Osteoblast (primary cell): ENCODE measurements at places on chromosomes 4 and X. TPM values are rescaled to one million over a fixed set of nuclear protein-coding genes. Genes with fewer than 3 reads are reported as not detected.

DNA sequence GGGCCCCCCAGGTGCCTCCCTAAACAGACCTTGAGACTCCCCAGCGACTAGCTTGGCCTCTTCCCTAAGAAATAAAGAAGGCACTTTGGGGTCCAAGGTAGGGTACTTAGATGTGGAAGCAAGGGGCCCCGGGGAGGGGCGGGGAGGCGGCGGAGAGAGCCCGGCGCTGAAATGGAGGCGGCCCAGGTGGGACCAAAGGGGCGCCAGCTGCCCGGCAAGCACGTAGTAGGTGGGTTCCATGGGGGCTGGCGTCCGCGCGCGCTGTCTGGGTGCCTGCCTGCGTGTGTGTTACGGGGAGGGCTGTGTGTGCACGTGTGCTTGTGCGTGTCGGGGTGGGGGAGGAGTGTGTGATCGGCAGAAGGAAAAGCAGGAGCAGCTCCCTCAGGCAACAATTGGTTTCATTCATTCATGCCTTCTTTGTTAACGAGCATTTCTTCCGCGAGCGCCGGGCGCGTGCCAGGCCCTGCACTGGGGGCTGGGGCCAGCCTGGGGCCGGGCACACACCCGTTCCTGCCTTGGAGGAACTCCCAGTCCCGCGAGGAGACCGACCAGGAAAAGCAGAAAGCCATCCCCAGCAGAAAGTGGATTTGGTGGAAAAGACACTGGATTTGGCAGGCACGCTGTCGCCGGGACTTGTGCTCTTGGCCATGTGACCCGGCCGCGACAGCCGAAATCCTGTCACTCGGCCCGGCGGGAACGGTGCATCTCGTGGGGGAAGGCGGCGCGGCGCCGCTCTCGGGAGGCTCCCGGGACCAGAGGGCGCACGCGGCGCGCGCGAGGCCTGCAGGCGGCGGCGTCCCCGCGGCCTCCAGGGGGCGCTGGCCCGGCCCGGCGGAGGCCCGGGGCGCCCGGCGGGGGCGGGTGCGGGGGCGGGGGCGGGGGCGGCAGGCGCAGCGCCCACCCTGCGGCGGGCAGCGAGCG lies 3.3 kb upstream of the DUSP9 start:
- DNase-seq = peak; percentile 94

GRCh38 chr4:5086535-5086934 lies 35.3 kb downstream of the STK32B start:
- DNase-seq = no peak

- no peak for DNase-seq
Observed at GRCh38 chrX:86178906-86179305, 30.7 kb downstream of the DACH2 start.

GRCh38 chr4:33948921-33949320 lies 2295.4 kb downstream of the ARAP2 start:
- DNase-seq = no peak

- peak; percentile 80 for DNase-seq
Observed at GRCh38 chr4:101790521-101791181, at the start of gene BANK1. Gene BANK1 (plus strand): TSS chr4:101790730. CDS start chr4:101790881, 151 bp downstream.

GRCh38 chr4:103244251-103244650 lies 46.1 kb upstream of the CENPE start:
- no peak for DNase-seq

DNA sequence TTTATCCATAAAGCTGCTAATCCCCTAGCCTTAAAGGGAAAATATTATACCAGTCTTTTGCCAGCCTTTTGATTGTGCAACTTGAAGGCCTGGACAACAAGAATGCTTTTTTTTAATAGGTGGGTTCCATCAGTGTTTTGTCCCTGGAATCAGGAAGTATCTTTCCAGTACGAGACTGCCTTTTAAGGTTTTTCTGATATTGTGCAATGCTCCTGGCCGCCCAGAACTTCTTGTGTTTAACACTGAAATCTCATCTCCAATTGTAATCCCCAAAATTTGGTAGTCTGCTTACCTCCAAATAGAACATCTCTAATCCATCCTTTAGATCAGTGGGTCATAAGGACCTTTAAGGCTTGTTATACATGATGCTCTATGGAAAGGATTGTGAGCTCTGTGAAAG lies 256.7 kb downstream of the NAF1 start:
- no peak for DNase-seq

DNA sequence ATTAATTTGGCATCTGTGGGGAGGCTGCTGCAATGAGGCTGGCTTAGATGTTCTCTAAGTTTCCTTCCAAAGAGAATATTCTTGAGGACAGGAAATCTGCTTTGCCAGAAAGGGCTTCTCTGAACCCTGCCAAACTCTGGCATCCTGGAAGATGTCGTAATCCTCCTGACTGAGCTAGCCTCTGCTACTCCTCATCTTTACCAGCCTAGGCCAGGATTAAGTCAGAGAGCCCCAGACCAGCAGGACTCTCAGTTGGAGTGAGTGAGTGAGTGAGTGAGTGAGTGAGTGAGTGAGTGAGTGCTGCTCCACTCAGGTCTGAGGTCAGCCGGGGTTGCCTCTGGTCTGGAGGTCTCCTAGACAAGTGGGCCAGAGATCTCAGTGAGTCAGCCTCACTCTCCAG lies 104.9 kb upstream of the SOD3 start:
- DNase-seq = no peak

DNA sequence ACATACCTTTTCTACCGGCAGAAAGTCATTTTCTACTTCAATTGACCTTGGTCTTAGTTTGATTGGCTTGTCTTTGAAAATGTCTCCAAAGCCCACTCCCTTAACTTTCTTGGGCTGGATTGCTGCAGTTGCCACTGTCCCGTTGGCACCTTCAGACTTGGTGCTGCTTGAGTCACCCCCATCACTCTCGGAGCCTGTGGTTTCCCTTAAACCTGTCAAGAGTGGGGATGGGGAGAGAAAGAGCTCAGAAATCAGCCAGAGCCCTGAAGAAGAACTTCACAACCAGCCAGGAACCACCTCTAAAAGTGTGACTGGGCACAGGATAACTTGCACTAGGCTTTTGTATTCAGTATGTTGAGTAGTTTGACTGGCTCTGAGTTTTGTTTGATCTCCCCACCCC lies 168.5 kb upstream of the MAP3K15 start:
- no peak for DNase-seq

DNA sequence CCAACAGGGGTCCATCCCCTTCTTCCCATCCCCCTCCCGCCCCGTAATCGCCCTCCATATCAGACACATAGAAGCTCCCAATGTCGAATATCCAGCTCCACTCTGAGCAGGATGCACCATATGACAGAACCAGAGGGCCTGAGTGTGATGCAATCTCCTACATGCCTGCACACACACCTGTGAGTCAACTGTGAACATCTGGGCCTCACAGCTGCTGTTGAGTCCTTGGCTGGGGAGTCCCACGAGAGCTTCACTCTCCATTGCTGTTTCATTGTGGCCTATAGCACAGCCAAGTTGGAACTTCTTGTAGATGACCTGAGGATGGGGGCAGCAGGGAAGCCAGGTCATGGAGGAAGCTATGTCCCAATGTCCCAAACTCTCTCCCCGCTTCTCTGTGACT lies 8.2 kb downstream of the SLC38A5 start:
- peak; percentile 22 for DNase-seq

DNA sequence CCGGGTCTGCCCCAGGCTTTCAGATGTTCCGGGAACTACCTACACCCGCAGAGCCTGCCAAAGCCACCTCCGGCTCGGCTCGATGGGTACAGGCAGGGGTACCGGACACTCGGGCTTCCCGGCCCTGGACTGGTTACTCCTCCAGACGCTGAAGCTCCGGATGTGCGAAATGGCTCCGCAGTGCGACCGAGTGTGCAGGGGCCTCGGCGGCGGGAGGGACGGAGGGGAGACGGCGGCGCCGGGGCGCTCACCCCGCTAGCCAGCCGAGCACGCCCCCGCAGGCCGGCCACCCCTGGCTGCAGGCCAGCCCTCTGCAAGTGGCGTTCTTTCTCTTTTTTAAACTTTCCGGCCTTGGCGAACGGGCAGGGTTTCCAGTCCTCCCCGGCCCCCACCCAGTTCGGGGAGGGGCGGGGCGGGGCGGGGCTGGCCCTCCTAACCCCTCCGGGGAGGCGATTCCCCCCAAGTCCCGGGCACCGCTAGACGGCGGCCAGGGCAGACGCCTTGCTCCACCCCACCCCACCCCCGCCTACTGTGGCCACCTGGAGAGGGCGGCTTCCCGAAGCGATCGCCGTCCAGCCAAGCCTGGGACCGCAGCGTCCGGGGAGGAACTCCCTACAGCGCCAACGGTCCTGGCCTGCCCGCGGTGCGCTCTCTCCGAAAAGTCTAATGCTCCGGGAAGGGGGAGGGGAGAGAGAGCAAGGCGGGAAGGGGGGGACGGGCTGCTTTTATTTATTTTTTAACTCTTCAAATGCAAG lies 7.5 kb downstream of the BCOR start:
- peak; percentile 92 for DNase-seq

DNA sequence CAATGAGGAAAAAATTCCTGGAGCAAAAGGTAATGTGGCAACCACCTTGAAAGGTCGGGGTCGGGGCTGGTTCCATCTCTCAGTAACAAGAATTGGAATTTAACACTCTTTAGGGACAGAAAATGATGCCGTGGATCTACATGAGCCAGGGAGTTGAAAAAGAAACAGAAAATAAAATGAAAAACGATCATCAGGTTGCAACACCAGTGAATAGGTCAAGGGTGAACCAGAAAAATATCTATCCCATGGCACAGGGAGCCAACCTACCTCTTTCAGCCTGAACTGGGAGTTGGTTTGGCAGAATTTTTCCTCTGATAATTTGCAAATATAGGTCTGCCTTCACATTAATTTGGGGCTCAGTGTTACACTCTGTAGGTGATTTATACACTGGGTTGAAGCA lies 93.7 kb downstream of the C4orf33 start:
- DNase-seq = no peak

GRCh38 chr4:153269218-153269990 lies 65.2 kb downstream of the TRIM2 start:
- DNase-seq = no peak

Gene GPR143
- total RNA-seq = not detected in 2 replicates

Gene DDIT4L
- 2.2 and 5.0 TPM in 2 replicates for total RNA-seq

Gene IL1RAPL2
- not detected in 2 replicates for total RNA-seq

Gene AMOT
- 3.2 and 5.1 TPM in 2 replicates for total RNA-seq

Gene ADAM29
- not detected in 2 replicates for total RNA-seq

Gene AR
- total RNA-seq = 4.1 and 4.7 TPM in 2 replicates

Gene NLGN3
- total RNA-seq = 0.29 and 0.36 TPM in 2 replicates

Gene NEIL3
- 5.4 and 7.4 TPM in 2 replicates for total RNA-seq

Gene TMEM128
- total RNA-seq = 21.7 and 28.3 TPM in 2 replicates
